Cardiac muscle cell (in vitro differentiated cells and primary cell): ENCODE measurements at places on chromosomes 3 and 15. TPM values are rescaled to one million over a fixed set of nuclear protein-coding genes. Genes with fewer than 3 reads are reported as not detected.

Gene TMEM108
- 0.49 and 1.6 TPM in 2 replicates for total RNA-seq

Gene CEP19
- 2.9 and 5.0 TPM in 2 replicates for total RNA-seq

Gene TOPBP1
- total RNA-seq: 23.4 and 35.1 TPM in 2 replicates

Gene GRM7
- 1.1 and 1.7 TPM in 2 replicates for total RNA-seq

Gene THPO
- 3.0 and 3.1 TPM in 2 replicates for total RNA-seq

Gene CYP1A1
- 0.28 and 0.45 TPM in 2 replicates for total RNA-seq

Gene HOMER2
- 52.4 and 54.5 TPM in 2 replicates for total RNA-seq

Gene ACAN
- total RNA-seq: 0.67 and 0.71 TPM in 2 replicates

- no peak overlapping the region for H3K27ac ChIP-seq
- peak; percentile 6 for DNase-seq
- H3K27me3 ChIP-seq: no peaks in the 10 kb centered on the region
- H3K4me1 ChIP-seq: peaks cover 26% of the 10 kb centered on the region
- peak overlapping the region; percentile 97 for H3K4me3 ChIP-seq
- no peaks in the 10 kb centered on the region for H3K36me3 ChIP-seq
Measured at GRCh38 chr3:88061746-88062145, 2.7 kb downstream of the ZNF654 start.

DNA sequence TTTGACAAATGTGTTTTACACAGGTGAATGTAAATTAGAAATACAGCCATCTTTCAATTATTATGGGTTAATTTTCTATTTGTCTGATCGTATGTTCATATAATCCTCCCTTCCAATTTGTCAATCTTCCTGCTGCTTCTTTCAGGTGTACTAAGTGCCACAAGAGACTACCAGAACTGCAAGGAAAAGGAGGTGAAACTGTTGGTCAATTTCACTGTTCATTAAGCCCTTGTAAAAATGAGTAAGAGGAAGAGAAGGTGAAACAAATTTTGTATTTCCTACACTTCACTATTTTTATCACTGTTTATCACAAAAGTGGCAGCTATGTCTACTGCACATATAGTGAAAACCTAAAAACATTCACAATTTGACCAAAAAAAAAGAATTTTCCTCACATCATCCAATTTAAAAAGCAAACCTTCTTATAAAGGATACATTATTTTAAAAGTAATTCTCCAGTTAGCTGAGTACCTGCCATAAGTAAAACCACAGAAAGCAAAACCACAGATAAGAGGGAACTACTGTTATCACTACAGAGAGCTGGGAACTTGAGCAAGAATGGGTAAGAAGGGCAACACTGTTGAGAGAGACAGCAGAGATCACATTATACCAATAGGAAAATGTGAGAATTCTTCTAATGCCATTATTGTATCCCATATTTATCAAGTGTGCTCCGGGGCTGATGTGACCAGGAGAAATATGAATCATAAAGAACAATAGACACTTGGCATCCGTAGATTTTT, 163.0 kb downstream of the TBC1D5 start:
- H3K27ac ChIP-seq: peak overlapping the region; percentile 30
- no peak overlapping the region for H3K4me3 ChIP-seq
- H3K36me3 ChIP-seq: no peaks in the 10 kb centered on the region
- no peaks in the 10 kb centered on the region for H3K27me3 ChIP-seq

GRCh38 chr15:92845126-92845508, 55.0 kb upstream of the CHD2 start:
- H3K27ac ChIP-seq: peak overlapping the region; percentile 54
- H3K4me3 ChIP-seq: no peak overlapping the region
- no peak for DNase-seq
- H3K27me3 ChIP-seq: no peaks in the 10 kb centered on the region
- no peaks in the 10 kb centered on the region for H3K36me3 ChIP-seq
- no peaks in the 10 kb centered on the region for H3K4me1 ChIP-seq

- H3K36me3 ChIP-seq: no peaks in the 10 kb centered on the region
- H3K4me3 ChIP-seq: no peak overlapping the region
- H3K27me3 ChIP-seq: no peaks in the 10 kb centered on the region
- H3K4me1 ChIP-seq: no peaks in the 10 kb centered on the region
- DNase-seq: no peak
- no peak overlapping the region for H3K27ac ChIP-seq
Measured at GRCh38 chr15:77577366-77577950, 55.3 kb downstream of the LINGO1 start.

- peaks cover 5% of the 10 kb centered on the region for H3K36me3 ChIP-seq
- H3K27me3 ChIP-seq: no peaks in the 10 kb centered on the region
- no peaks in the 10 kb centered on the region for H3K4me1 ChIP-seq
- no peak overlapping the region for H3K27ac ChIP-seq
- peak; percentile 79 for DNase-seq
- H3K4me3 ChIP-seq: no peak overlapping the region
Measured at GRCh38 chr3:132432639-132433038, 15.3 kb downstream of the DNAJC13 start.

- no peaks in the 10 kb centered on the region for H3K36me3 ChIP-seq
- H3K4me3 ChIP-seq: no peak overlapping the region
- no peak for DNase-seq
- no peak overlapping the region for H3K27ac ChIP-seq
Measured at GRCh38 chr3:138717348-138717747, 108.8 kb downstream of the FAIM start.

- no peak for DNase-seq
- no peak overlapping the region for H3K27ac ChIP-seq
- no peaks in the 10 kb centered on the region for H3K4me1 ChIP-seq
Measured at GRCh38 chr15:68469162-68470048, 37.4 kb upstream of the ITGA11 start.
